ENCODE measurements at places on chromosomes 6 and 20. TPM values are rescaled to one million over a fixed set of nuclear protein-coding genes. Genes with fewer than 3 reads are reported as not detected.

Gene SLA2
- total RNA-seq: 0.26 TPM

Gene CST2
- 0.86 TPM for total RNA-seq

Gene SALL4
- not detected for total RNA-seq

DNA sequence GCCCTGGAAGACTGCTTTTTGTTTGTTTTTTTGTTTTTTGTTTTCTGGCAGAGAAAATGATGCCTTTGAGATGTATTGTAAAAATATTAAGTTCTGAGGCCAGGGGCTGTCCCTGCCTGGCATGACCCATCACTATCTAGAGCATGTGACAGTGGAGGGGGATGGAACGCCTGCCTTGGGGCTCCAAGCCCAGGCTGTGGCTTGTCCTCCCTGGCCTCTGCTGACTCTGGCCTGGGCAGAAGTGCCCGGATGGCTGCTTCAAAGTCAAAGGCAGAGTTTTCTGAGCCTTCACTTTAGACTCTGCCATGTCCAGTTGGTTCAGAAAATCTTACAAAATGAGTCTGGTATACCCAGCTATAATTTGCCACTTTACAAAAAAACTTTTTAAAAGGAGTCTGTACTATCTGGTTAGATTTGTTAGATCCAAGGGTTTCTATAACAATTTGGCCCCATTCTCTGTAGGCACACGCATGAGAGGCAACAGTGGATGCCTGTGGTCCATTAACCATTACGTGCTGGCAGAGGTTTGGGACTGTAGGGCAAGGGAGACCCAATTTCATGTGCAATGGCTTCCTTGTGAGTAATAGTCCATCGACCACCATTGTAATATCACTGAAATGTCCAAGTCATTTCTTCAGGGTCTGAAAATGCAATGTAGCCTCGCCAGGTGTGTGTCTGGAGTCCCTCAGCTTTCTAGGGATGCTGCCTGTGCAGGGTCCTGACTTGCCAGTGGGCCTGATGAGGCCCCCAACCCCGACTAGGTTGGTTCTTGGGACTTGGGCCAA is 8.3 kb downstream of the PPP1R3G start:
- no peak for DNase-seq

DNA sequence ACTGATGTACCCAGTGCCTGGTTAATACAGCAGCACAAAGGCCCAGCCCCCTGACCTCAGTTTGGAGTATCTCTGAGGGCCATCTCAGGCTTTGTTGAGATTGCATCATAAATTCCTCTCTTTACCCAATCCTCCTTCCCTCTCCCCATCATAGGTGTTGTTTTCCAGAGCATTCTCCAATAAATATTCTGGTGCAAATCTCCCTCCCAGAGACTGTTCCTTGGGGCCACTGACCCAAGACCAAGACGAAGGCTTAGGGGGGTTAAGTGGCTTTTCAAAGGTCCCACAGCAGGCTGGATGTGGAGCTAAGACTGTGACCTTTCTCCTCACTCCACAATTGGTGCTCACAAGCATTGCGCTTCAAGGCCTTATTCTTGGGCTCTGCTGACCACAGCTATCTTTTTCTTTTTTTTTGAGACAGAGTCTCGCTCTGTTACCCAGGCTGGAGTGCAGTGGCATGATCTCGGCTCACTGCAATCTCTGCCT is 72.4 kb upstream of the ZMYND8 start:
- DNase-seq: no peak

DNA sequence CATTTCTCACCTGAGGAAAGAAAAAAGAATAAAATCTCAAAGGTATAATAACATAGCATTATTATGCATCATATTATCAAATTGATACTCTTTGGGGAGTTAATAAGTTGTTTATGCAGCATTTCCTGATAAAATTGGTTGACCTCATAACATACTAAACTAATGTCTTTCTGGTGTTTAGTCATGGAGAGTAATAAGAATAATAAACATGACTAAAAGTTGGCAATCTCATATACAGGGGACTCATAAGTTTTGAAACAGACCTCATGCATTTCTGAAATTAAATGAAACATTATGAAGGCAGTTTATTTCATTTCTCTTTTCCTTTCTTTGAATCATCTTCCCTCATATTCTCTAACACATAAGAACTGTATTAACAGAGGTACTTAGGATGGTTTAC is 60.5 kb upstream of the PRDM1 start:
- no peak for DNase-seq

GRCh38 chr20:47493175-47493962 is 8.3 kb upstream of the NCOA3 start:
- peak; percentile 97 for DNase-seq

- peak; percentile 87 for DNase-seq
These were observed 6.6 kb downstream of the APOBEC2 start for GRCh38 chr6:41059556-41059955.

DNA sequence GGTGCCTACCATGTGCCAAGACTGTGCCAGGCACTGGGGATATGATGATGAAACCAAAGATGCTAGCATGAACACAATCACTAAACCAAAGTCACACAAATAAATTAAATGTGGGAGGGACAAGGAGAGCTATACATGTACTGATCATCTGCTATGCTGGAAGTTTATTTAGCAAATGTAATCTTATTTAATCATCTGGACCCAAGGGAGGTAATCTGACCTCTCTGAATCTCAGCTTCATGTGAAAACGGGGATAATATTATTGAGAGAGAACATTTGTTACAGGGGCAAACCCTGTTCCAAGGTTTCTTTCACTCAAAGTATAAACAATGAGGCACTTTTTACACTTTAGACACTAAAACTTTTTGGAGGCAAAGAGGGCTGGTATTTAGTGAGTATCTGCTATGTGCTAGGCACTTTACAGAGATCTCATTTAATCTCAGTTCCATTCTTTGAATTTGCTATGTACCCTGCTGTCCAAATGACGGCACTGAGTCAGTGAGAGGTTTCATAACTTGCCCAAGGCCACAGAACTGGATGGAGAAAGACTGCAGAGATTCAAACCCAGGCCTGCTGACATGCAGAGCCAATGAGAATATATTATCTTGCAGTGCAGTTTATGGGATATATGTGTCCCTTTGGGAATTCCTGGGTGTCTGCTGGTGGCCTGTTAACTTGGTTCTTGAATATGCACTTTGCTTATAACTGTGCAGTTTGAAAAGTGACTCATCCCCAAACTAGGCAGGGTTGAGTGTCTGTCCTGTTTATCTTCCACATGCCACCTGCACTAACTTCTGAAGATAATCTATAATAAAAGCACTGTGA is 3.3 kb upstream of the ASXL1 start:
- DNase-seq: no peak

Data from esophagus muscularis mucosa (tissue), 4 donors.